ENCODE measurements at places on chromosomes 2 and 18. TPM values are rescaled to one million over a fixed set of nuclear protein-coding genes. Genes with fewer than 3 reads are reported as not detected.

ANKRD30BL gene
- 27.7 TPM for total RNA-seq

ABCB11 gene
- total RNA-seq = 0.29 TPM

STAMBP gene
- 37.1 TPM for total RNA-seq

ALPG gene
- not detected for total RNA-seq

KYNU gene
- total RNA-seq = 1.9 TPM

NEU2 gene
- total RNA-seq = not detected

PSTPIP2 gene
- total RNA-seq = 0.59 TPM

UGT1A4 gene
- total RNA-seq = not detected

FIGN gene
- 3.6 TPM for total RNA-seq

PPP1R1C gene
- total RNA-seq = 27.4 TPM

LGALSL gene
- 6.9 TPM for total RNA-seq

LAMA3 gene
- 75.4 TPM for total RNA-seq

DPP10 gene
- not detected for total RNA-seq

INHBB gene
- total RNA-seq = 2.9 TPM

RIT2 gene
- not detected for total RNA-seq

ZSWIM2 gene
- not detected for total RNA-seq

DNA sequence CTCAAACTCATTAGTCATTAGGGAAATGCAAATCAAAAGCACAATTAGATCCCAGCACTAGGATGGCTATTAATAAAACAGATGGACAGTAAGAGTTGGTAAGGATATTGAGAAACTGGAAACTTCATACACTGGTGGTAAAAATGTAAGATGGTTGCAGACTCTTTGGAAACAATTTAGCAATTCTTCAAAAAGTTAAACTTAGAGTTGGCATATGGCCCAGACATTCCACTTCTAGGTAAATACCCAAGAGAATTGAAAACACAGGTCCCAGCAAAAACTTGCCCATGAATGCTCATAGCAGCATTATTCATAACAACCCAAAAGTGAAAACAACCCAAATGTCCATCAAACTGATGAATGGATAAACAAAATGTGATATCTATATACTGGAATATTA lies 84.9 kb upstream of the ZFP36L2 start:
- no peaks in the 10 kb centered on the region for H3K36me3 ChIP-seq
- H3K27ac ChIP-seq = peak overlapping the region; percentile 84
- no peaks in the 10 kb centered on the region for H3K27me3 ChIP-seq
- no peak overlapping the region for H3K4me3 ChIP-seq
- peaks cover 15% of the 10 kb centered on the region for H3K4me1 ChIP-seq

DNA sequence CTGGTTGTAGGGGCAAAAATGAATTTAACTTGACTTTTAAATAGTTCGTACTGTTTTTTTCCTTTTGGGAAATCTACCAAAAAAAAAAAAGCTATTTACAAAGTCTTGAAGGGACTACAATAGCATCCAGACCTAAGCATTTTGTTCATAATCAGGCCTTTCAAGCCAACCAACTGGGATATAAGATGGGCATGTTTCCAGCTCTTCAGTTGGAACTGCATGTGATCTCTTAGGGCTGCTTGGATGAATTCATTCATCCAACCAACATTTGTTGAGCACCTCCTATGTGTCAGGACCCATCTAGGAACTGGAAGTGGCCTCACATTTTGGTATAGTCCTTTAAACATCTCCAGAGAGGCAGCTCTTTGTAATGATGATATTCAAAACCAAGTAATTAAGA lies 98.6 kb downstream of the AAK1 start:
- H3K36me3 ChIP-seq = no peaks in the 10 kb centered on the region
- no peaks in the 10 kb centered on the region for H3K27me3 ChIP-seq
- no peak for DNase-seq
- no peak overlapping the region for H3K4me3 ChIP-seq
- H3K27ac ChIP-seq = no peak overlapping the region
- H3K4me1 ChIP-seq = no peaks in the 10 kb centered on the region

GRCh38 chr2:220315098-220315823 lies 687.8 kb downstream of the SLC4A3 start:
- H3K4me1 ChIP-seq = no peaks in the 10 kb centered on the region
- peak; percentile 18 for DNase-seq
- H3K4me3 ChIP-seq = no peak overlapping the region
- no peak overlapping the region for H3K27ac ChIP-seq

- H3K4me1 ChIP-seq = no peaks in the 10 kb centered on the region
- H3K4me3 ChIP-seq = no peak overlapping the region
- no peak for DNase-seq
- no peak overlapping the region for H3K27ac ChIP-seq
- no peaks in the 10 kb centered on the region for H3K27me3 ChIP-seq
Observed at GRCh38 chr2:69017835-69018234, 4.9 kb downstream of the ANTXR1 start.

DNA sequence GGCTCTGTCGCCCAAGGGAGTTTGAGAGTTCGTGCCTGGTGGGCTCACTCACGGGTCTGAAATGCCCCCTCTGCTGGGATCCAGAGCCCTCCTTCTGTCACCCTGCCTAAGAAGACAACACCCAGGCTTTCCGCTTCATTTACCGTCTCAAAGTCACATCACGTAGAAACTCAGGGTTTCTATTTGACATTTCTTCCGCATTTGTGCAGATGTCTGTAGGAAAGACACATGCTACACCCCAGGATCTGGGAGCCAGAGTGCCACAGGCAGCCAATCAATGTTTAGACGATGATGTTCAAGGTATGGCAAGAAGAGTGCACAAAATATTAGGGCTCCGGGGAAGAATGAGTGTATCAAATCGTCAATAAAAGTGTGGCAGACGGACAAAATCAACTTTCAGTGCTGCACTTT lies 24.4 kb upstream of the ACKR3 start:
- no peaks in the 10 kb centered on the region for H3K36me3 ChIP-seq
- no peak overlapping the region for H3K4me3 ChIP-seq
- no peaks in the 10 kb centered on the region for H3K4me1 ChIP-seq
- no peak for DNase-seq

DNA sequence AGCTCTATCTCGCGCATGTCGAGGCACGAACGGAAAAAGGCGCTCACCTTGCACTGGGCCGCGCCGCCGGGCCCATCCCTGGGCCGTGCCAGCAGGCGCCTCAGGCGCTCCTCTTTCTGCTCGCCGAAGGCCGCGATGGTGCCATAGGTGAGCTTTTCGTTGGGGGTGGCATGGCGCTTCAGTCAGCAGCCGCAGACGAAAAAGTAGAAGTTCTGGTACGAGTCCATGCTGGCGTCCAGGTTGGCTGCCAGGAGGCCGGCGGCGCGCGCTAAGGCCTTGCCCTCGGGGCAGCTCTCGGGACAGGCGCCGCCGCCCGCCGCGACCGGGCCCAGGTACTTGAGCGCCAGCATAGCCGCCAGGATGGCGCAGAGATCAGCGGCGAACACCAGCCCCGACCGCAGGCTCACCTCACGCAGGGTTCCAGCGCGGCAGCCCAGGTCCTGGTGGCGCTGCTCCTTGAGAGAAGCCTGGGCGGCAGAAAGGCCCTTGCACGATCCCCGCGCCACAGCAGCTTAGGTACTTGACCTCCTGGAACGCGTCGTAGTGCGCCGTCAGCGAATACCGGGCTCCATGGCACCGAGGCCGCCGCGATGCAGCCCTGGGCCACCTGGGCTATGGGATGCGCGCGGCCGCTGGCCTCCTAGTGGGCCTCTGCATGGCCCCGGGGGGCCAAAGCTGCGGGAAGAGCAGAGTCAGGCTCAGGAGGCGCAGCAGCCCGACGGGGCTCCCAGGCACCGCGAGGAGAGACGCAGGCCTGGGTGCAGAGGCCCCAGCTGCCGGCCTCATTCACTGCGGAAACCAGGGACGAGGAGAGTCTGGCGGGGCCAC lies 12.8 kb downstream of the ALPG start:
- H3K27ac ChIP-seq = no peak overlapping the region
- no peaks in the 10 kb centered on the region for H3K36me3 ChIP-seq
- peaks cover 5% of the 10 kb centered on the region for H3K4me1 ChIP-seq
- DNase-seq = no peak

DNA sequence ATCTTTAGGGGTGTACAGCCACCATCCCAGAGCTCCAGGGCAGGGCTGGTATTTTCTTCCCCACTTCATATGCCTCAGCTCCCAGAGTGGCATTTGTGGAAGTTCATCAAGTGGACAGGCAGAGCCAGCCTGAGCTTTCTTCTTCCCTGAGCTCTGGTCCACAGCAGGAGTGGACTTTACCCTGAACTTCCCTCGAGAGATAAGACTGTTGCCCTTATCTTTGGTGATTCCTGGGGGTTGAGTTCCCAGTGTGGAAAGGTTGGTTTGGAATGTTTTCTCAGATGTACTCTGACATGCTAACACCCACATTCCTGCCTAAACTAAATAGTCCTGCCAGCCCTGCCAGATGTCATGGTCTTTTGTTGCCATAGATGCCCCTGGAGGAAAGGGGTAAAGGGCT lies 62.0 kb upstream of the LGALSL start:
- H3K27ac ChIP-seq = no peak overlapping the region
- H3K4me1 ChIP-seq = no peaks in the 10 kb centered on the region
- H3K27me3 ChIP-seq = no peaks in the 10 kb centered on the region
- DNase-seq = no peak

GRCh38 chr2:224885836-224886547 lies 156.3 kb downstream of the DOCK10 start:
- H3K4me1 ChIP-seq = no peaks in the 10 kb centered on the region
- no peaks in the 10 kb centered on the region for H3K36me3 ChIP-seq
- no peak for DNase-seq
- H3K4me3 ChIP-seq = no peak overlapping the region

- H3K4me1 ChIP-seq = no peaks in the 10 kb centered on the region
- H3K4me3 ChIP-seq = no peak overlapping the region
- H3K27me3 ChIP-seq = no peaks in the 10 kb centered on the region
- DNase-seq = no peak
- no peaks in the 10 kb centered on the region for H3K36me3 ChIP-seq
Observed at GRCh38 chr2:175152242-175152641, 15.8 kb downstream of the ATF2 start.

- DNase-seq = peak; percentile 67
- no peaks in the 10 kb centered on the region for H3K4me1 ChIP-seq
- H3K27me3 ChIP-seq = no peaks in the 10 kb centered on the region
Observed at GRCh38 chr2:42102024-42102590, 54.3 kb downstream of the PKDCC start.

GRCh38 chr2:159118115-159118858 lies 149.8 kb downstream of the TANC1 start:
- peak overlapping the region; percentile 33 for H3K27ac ChIP-seq
- DNase-seq = peak; percentile 87
- no peaks in the 10 kb centered on the region for H3K27me3 ChIP-seq
- H3K36me3 ChIP-seq = no peaks in the 10 kb centered on the region

- no peak overlapping the region for H3K27ac ChIP-seq
- no peaks in the 10 kb centered on the region for H3K4me1 ChIP-seq
- no peaks in the 10 kb centered on the region for H3K36me3 ChIP-seq
Observed at GRCh38 chr2:172889768-172890430, 154.3 kb downstream of the RAPGEF4 start.

- H3K4me1 ChIP-seq = no peaks in the 10 kb centered on the region
- H3K27me3 ChIP-seq = no peaks in the 10 kb centered on the region
- no peaks in the 10 kb centered on the region for H3K36me3 ChIP-seq
- no peak overlapping the region for H3K4me3 ChIP-seq
Observed at GRCh38 chr2:191401287-191401686, 156.1 kb downstream of the MYO1B start.

- H3K4me3 ChIP-seq = peak within 1 kb of the TSS; percentile 63
- H3K36me3 ChIP-seq = no peaks in the 10 kb centered on the region
- no peaks in the 10 kb centered on the region for H3K4me1 ChIP-seq
- H3K27ac ChIP-seq = peak within 1 kb of the TSS; percentile 93
Observed at GRCh38 chr2:229922449-229923386, at the start of gene FBXO36. FBXO36 (plus strand) TSS chr2:229922503; CDS start chr2:229922514, 11 bp downstream.

DNA sequence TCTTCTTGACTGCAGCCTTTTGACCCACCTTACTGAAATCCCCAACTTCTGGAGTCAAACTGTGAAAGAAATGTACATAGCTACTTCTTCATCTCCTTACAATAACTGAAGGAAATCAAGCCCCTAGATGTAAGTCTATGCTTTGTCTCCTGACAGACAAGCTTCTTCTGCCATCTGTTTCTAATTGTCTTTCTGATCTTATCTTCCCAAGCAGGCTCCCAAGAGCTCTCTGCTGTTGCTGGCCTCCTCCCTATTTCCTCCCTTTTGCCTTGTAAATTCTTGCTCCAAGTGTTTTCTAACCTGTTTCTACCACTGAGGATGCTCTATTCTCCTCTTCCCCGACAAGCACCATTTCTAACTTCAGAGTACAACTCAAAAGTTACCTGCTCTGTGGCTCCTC lies 77.4 kb upstream of the OSR1 start:
- no peaks in the 10 kb centered on the region for H3K4me1 ChIP-seq
- no peak overlapping the region for H3K27ac ChIP-seq
- no peak overlapping the region for H3K4me3 ChIP-seq

DNA sequence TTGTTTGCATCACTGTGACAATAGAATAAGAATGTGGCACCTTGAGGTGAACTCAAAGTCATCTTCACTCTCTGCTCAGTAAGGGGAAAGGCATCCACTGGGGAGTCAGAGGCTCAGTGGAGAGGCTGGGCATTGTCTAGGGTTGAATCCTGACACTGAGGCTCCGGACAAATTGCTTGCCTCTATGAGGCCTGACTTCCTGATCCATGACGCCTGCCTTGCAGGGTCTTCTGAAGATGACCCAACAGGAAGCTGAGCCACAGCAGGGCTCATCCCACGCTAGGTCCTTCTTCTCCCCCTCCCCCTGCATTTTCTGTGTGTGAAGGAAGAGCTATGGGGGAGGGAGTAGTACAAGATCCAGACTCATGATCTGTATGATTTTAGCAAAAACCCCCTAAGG lies 265.1 kb downstream of the SH3BP4 start:
- no peaks in the 10 kb centered on the region for H3K4me1 ChIP-seq
- no peaks in the 10 kb centered on the region for H3K27me3 ChIP-seq
- no peaks in the 10 kb centered on the region for H3K36me3 ChIP-seq
- H3K27ac ChIP-seq = no peak overlapping the region
- no peak overlapping the region for H3K4me3 ChIP-seq
- no peak for DNase-seq

DNA sequence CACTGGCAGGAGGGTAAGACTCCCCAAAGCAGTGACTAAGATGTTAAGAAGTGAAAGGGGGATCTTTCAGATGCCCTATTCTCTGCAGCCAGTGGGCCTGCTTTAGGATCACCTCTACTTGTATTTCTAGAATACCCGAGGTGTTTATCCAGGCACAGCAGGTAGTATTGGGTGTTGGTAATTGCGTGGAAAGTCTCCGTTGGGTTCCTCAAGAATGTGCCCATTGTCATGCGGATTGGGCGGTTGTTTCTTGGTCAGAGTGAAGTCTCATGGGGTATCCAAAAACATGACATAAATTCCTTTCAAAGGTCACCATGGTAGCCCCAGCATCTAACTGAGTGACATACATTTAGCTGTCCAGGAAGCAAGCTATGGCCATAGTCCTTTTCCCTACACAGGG lies 308.8 kb downstream of the RPIA start:
- no peaks in the 10 kb centered on the region for H3K36me3 ChIP-seq
- H3K27ac ChIP-seq = no peak overlapping the region
- DNase-seq = no peak
- no peaks in the 10 kb centered on the region for H3K27me3 ChIP-seq

GRCh38 chr2:11344956-11345677 lies 681 bp upstream of the ROCK2 start:
- peak; percentile 79 for DNase-seq
- peak overlapping the region; percentile 52 for H3K4me3 ChIP-seq
- H3K4me1 ChIP-seq = no peaks in the 10 kb centered on the region
- no peaks in the 10 kb centered on the region for H3K36me3 ChIP-seq
- H3K27ac ChIP-seq = peak overlapping the region; percentile 100

GRCh38 chr18:48000701-48001100 lies 70.2 kb upstream of the SMAD2 start:
- DNase-seq = no peak
- H3K4me1 ChIP-seq = no peaks in the 10 kb centered on the region
- no peaks in the 10 kb centered on the region for H3K27me3 ChIP-seq
- no peaks in the 10 kb centered on the region for H3K36me3 ChIP-seq

Data from uterus (tissue), 4 donors.